Gastrocnemius medialis (tissue), 4 donors: ENCODE measurements at places on chromosomes 11 and 22. TPM values are rescaled to one million over a fixed set of nuclear protein-coding genes. Genes with fewer than 3 reads are reported as not detected.

- H3K4me3 ChIP-seq: no peak overlapping the region
- H3K4me1 ChIP-seq: peaks cover 8% of the 10 kb centered on the region
- no peaks in the 10 kb centered on the region for H3K27me3 ChIP-seq
- H3K36me3 ChIP-seq: no peaks in the 10 kb centered on the region
- no peak for DNase-seq
- no peak overlapping the region for H3K27ac ChIP-seq
These were observed 45.7 kb downstream of the DBX1 start for GRCh38 chr11:20114588-20114987.

DNA sequence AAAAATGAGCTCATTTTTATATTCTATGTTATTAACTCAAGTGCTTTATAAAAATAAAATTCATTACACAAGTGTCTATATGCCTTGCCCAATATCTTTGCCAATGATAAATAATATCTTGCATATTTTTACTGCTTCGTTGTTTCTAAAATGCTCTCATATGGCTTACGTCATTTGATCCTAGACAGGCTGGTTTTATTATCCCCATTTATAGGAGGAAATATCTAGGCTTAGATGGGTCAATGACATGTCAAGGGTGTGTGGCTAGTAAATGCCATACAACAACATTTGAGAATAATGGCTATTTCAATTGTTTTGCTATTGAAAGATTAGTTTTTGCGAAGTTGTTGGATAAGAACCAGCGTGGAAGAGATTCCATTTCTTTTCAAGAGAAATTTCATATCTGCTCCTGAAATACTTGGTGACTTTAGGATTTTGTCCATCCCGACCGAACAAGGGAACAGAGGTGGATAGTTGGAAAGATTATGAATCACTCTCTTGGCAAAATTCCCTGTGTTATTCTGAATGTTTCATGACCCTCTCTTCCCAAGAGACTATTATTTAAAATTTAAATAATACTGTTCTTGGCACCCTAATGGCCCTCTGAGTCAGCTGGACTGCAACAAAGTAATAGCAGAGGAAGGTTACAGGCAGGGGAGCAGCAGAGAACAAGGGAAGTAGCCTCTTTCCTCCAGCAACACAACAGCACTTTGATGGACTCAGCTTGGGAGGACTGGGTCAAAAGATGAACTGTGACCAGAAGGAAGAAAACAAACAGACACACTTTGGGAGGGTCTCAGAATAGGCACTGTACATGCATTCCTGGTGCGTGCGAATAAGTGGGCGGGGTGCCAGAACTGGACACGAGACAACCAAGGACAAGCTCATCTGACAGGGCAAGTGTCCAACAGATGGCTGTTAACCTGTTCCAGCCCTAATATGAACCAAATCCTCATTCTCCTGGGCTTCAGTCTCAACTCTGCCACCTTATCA lies 94.5 kb downstream of the ME3 start:
- H3K4me3 ChIP-seq: no peak overlapping the region
- H3K27ac ChIP-seq: peak overlapping the region; percentile 45
- no peaks in the 10 kb centered on the region for H3K36me3 ChIP-seq
- H3K4me1 ChIP-seq: peaks cover 27% of the 10 kb centered on the region

- no peak for DNase-seq
- H3K27me3 ChIP-seq: no peaks in the 10 kb centered on the region
- H3K36me3 ChIP-seq: no peaks in the 10 kb centered on the region
- no peak overlapping the region for H3K27ac ChIP-seq
- H3K4me3 ChIP-seq: no peak overlapping the region
These were observed 92.9 kb upstream of the USP47 start for GRCh38 chr11:11748706-11749365.

DNA sequence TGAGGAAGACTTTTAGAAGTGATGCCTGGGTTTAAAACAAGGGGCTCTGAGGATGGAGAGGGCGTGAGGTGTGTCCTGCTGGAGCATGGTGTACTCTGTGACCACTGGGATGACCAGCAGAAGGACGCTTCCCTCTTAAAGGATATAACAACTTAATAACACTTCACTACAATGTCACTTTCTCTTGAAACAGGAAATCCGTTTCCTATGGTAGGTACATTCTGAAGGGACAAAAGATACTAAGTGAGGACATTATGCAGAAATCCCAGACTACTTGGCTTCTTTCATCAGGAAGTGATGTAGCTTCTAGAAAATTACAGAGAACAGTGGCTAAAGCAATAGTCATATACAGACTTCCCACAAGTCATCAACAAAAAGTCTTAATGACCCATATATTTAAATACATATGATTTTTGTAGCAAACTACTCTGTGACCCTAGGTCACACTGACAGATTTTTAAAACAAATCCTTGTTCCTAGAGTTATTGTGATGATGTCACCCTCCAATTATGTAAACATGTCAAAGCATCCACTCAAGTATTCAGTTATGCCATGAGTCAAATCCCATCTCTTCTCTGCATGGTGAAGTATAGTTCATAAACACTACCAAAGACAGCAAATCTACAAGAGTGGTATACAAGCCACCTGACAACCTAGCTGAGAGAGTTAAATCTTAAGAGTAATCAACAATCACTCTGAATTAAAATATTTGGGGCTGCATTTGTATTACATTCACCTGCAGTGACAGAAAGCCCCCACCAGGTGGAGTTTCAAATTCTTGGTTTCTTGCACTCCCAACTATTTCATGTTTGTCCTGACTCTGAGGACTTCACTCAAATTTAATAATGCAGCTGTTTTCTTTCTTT lies 32.8 kb downstream of the PITPNB start:
- no peak for DNase-seq
- no peaks in the 10 kb centered on the region for H3K27me3 ChIP-seq
- H3K4me1 ChIP-seq: peaks cover 3% of the 10 kb centered on the region
- no peak overlapping the region for H3K4me3 ChIP-seq

The ZNF70 gene
- total RNA-seq: 4.9 TPM

The KCNK4 gene
- total RNA-seq: not detected

The PCNX3 gene
- total RNA-seq: 12.7 TPM

The TMEM126A gene
- total RNA-seq: 46.8 TPM

The DNAJB7 gene
- total RNA-seq: not detected

The POLA2 gene
- total RNA-seq: 9.2 TPM

The OR5M8 gene
- total RNA-seq: not detected

The SSTR3 gene
- total RNA-seq: not detected

The CDK2AP2 gene
- 24.1 TPM for total RNA-seq
